ENCODE measurements at places on chromosomes 6 and 20. TPM values are rescaled to one million over a fixed set of nuclear protein-coding genes. Genes with fewer than 3 reads are reported as not detected.

Gene POPDC3
- polyA plus RNA-seq, result not detected

DNA sequence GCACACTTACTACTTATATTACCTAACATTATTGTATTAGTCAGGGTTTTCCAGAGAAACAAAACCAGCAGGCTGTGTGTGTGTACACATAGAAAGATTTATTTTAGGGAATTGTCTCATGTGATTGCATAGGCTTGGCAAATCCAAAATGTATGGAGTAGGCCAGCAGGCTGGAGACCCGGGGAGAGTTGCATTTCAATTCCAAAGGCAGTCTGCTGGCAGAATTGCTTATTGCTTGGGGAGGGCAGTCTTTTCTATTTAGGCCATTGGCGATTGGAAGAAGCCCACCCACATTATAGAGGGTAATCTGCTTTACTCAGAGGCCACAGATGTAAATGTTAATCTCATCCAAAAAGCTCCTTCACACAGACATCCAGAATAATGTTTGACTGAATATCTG, 157.0 kb downstream of the ADGRG6 start:
- DNase-seq, result no peak
- H3K36me3 ChIP-seq, result no peaks in the 10 kb centered on the region
- no peak overlapping the region for H3K27ac ChIP-seq
- H3K4me1 ChIP-seq, result no peaks in the 10 kb centered on the region

DNA sequence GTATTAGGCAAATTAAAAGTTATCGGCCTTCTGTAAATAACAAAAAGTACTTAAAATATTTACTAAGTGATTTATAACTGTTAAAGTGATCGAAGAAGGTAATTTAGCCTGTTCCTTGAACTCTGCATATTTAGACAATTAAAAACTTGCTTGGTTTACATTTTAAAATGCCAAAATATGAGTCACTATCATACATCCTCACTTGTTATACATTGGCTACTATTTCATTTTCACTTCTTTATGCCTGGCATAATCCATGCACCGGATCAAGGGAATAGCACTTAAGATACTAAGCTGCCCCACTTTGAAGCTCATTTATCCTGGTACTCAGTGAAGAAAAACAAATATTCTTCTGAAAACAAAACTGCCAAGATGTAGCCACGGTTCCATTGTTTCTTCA, 344.6 kb downstream of the UBE3D start:
- no peak for DNase-seq
- no peaks in the 10 kb centered on the region for H3K4me1 ChIP-seq
- no peak overlapping the region for H3K27ac ChIP-seq

Gene MC3R
- polyA plus RNA-seq, result not detected

Gene SIRPB1
- 0.47 TPM for polyA plus RNA-seq

GRCh38 chr6:139249395-139249794, 42.4 kb downstream of the TXLNB start:
- no peaks in the 10 kb centered on the region for H3K36me3 ChIP-seq
- no peaks in the 10 kb centered on the region for H3K4me1 ChIP-seq

- H3K27ac ChIP-seq, result no peak overlapping the region
- H3K4me1 ChIP-seq, result no peaks in the 10 kb centered on the region
- no peaks in the 10 kb centered on the region for H3K27me3 ChIP-seq
- no peaks in the 10 kb centered on the region for H3K36me3 ChIP-seq
- H3K4me3 ChIP-seq, result no peak overlapping the region
- no peak for DNase-seq
These were observed 40.1 kb upstream of the CARMIL1 start for GRCh38 chr6:25239059-25239458.

- H3K27ac ChIP-seq, result no peak overlapping the region
- DNase-seq, result no peak
- no peaks in the 10 kb centered on the region for H3K4me1 ChIP-seq
- no peaks in the 10 kb centered on the region for H3K27me3 ChIP-seq
- peak overlapping the region; percentile 37 for H3K4me3 ChIP-seq
These were observed 116.7 kb upstream of the PRSS16 start for GRCh38 chr6:27130668-27131428.

Gene OTOR
- not detected for polyA plus RNA-seq

Gene DACT2
- polyA plus RNA-seq, result 1.3 TPM

DNA sequence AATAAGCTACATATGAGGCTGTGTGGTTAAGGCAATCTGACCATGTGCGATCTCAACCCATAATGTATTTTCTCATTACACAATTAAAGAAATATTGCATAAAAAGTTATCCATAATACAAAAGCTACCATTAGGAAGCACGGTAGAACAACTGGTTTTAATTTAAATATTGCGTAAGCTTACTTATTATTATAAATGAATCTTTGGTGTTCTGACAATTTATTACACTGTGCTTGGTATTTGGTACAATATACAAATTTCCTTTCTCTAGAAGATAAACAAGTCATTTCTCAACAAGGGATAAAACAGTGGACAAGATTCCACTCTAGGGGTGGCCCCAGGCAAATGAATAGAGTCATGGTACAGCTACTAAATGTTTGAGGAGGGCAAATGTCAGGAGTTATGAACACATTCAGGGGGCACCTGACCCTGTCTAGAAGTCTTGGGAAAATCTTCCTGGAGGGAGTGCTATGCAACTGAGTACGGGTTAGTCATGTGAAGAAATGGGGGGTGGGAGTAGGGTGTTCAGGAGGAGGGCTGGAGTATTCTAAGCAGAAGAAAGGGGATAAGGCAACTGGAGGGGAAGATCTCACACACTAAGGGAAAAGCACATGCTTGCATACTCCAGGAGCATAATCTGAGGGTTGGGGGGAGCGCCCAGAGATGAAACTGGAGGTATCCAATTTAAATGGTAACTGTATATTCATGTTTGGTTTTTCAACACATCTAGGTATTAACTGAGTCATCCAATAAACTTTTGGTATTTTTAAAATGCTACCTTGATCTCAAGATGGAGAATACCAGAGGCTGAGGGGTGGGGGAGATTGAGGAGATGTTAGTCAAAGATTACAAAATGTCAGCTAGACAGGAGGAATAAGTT, 296.9 kb upstream of the SGK1 start:
- H3K27me3 ChIP-seq, result no peaks in the 10 kb centered on the region
- H3K27ac ChIP-seq, result no peak overlapping the region
- no peak overlapping the region for H3K4me3 ChIP-seq
- no peaks in the 10 kb centered on the region for H3K4me1 ChIP-seq
- no peak for DNase-seq
- H3K36me3 ChIP-seq, result no peaks in the 10 kb centered on the region

DNA sequence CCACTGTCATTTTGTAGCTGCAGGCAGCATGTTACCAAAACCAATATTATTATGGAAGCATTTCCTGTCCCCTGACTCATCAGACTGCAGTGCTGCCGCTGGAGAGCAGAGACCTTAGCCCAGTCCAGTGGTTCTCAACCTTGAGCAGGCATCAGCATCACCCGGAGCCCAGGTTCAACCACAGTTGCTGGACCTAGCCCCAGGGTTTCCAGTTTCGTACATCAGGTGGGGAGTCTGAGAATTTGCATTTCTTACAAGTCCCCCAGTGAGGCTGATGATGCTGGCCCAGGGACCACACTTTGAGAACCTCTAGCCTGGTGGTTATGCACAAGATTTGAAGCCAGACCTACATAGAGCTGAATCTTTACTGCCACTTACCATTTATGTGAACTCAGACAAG, 47.3 kb downstream of the LY86 start:
- H3K36me3 ChIP-seq, result no peaks in the 10 kb centered on the region
- DNase-seq, result no peak
- no peak overlapping the region for H3K27ac ChIP-seq
- H3K4me3 ChIP-seq, result no peak overlapping the region

Gene MYLK2
- 0.08 TPM for polyA plus RNA-seq

DNA sequence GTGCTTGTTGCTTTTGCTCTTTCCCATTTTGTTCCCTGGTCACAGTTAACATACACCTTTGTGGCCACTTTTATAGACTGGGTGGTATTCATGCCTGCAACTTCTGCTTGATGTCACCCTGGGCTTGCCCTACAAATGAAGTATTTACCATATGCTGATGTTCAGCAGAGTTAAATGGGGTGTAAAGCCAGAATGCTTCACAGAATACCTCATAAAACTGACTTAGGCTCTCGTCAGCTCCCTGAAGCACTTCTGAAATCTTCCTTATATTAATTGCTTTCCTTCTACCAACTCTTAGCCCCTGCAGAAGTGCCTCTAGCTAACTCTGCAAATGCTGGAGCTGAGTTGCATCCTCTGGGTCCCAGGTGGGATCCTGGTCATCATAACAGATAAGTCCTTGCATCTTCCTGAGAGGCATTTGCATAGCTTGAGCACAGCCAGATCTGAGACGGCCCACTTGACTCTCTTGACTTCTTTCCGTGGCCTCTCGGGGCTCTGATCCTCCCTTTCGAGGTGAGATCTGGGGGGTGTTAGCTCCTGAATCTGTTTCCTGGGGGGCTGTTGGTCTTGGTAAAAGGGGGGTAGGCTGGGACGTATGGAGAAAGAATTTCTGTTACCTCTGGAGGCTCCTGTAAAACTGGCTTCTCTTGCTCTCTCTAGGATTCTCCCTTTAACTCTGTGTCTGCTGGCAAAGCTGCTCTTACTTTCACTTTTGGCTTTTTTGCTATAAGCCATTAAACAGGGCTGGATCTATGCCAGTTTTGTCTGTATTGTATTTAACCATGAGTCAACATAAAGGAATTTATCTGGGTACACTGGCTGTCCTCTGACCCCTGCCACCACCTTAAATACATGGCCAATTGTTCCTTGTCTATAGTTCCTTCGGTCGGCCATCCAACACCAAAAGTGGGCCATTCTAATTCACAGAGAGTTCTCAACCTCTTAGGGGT, 223.0 kb upstream of the SYNCRIP start:
- no peak for DNase-seq
- H3K36me3 ChIP-seq, result no peaks in the 10 kb centered on the region
- H3K27me3 ChIP-seq, result no peaks in the 10 kb centered on the region
- peak overlapping the region; percentile 28 for H3K4me3 ChIP-seq

DNA sequence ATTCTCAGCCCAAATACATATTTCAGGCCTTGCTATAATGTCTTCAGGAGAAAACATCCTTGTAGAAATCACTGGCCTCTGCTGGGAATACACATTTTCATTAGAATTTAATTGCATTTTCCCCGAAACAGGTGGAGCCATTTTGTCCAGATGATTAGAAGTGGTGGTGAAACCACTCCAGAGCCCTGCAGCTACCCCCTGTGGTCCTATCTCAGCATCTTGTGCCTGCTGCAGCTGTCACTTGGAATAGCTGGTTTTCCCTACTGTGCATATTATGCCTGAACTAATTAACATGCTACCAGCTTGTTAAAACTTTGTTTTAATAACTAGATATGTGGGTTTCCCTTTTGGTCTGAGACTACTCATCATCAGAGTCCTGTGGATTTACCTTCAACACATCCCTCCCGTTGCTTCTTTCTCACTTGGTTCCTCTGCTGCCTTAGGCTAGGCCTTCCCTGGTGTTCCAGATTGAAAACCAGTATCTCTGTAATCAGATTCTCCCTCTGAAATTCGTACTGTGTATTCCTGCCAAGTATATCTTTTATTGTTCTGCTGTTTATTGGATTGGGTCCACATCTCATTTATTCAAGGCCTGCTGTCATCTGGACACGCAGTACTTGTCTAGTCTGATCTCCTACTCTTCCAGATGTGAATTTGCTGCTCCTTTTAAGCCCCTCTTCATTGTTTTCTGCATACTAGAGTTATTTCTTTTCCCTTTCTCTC, 15.2 kb downstream of the DNAH8 start:
- H3K27ac ChIP-seq, result no peak overlapping the region
- no peak overlapping the region for H3K4me3 ChIP-seq
- H3K36me3 ChIP-seq, result no peaks in the 10 kb centered on the region
- H3K27me3 ChIP-seq, result no peaks in the 10 kb centered on the region

GRCh38 chr6:112752791-112753190, 405.7 kb downstream of the RFPL4B start:
- no peak overlapping the region for H3K27ac ChIP-seq
- H3K36me3 ChIP-seq, result no peaks in the 10 kb centered on the region
- no peak overlapping the region for H3K4me3 ChIP-seq
- no peak for DNase-seq
- H3K4me1 ChIP-seq, result no peaks in the 10 kb centered on the region

Gene CDH22
- polyA plus RNA-seq, result 0.02 TPM

Gene LRRC73
- 0.99 TPM for polyA plus RNA-seq

DNA sequence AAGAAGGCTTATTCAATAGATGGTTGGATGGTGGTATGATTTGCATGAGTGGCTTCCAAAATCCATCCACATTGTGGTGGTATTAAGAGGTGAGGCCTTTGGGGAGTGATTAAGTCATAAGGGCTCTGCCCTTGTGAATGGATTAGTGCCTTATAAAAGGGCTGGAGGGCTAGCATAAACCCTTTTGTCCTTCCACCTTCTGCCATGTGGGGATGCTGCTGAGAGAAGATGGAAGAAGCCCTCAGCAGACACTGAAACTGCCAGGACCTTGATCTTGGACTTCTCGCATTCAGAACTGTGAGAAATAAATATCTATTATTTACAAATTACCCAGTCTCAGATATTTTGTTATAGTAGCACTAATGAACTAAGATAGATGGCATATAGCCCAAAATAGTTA, 27.8 kb upstream of the SRPK1 start:
- no peaks in the 10 kb centered on the region for H3K4me1 ChIP-seq
- no peak overlapping the region for H3K27ac ChIP-seq
- no peaks in the 10 kb centered on the region for H3K36me3 ChIP-seq
- H3K4me3 ChIP-seq, result no peak overlapping the region
- no peaks in the 10 kb centered on the region for H3K27me3 ChIP-seq

- peaks cover 2% of the 10 kb centered on the region for H3K36me3 ChIP-seq
- no peaks in the 10 kb centered on the region for H3K27me3 ChIP-seq
- no peaks in the 10 kb centered on the region for H3K4me1 ChIP-seq
These were observed 167.4 kb downstream of the DTNBP1 start for GRCh38 chr6:15495375-15495901.

DNA sequence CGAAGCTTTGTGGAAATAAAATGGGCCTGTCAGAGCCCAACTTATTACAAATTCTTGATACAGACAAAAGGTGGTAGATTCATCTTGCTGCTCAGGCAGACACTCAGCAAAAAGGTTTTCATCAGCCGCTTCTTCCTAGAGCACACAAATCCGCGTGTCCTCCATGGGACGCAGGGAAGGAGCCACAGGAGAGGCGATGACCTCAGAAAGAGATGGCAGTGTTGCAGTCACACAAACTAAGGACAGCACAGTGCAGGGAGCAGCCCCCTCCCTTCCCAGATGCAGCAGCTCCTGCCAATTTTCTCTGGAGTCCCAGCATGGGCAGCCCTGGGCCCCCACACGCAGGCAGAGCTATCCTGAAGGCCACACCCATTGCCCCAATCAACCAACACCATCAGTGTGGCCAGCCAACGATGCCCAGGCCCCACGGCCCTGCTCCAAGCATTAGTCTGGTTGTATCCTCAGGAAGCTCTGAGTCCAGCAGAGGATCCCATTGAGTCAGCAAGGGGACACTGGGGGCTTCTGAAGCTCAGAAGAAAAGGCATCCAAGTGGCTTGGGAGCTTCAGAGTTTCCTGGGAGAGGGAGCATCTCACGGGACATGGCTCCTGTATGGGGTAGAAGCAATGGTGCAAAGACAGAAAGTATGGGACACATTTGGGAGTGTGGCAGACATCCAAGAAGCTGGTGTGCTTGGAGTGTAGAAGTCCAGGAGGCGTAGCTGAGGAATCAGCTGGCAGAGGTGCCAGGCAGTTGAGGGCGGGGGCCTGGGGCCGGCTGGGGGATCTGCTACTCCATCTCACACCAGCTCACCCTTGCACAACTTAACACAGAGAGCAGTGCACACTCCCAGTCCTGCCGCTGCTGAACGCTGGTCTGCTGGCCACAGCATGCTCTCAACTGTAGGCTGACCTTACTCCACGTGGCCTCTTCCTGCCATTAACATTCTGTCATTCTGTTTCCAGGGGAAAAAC, 142.1 kb upstream of the CST7 start:
- no peak overlapping the region for H3K27ac ChIP-seq
- H3K4me1 ChIP-seq, result no peaks in the 10 kb centered on the region
- no peaks in the 10 kb centered on the region for H3K27me3 ChIP-seq
- no peak for DNase-seq
- H3K4me3 ChIP-seq, result no peak overlapping the region
- H3K36me3 ChIP-seq, result no peaks in the 10 kb centered on the region
